ENCODE measurements at places on chromosomes 1 and 21. TPM values are rescaled to one million over a fixed set of nuclear protein-coding genes. Genes with fewer than 3 reads are reported as not detected.
A peak's percentile ranks its signal among the peaks of the same experiment; 100 is the strongest.

DNA sequence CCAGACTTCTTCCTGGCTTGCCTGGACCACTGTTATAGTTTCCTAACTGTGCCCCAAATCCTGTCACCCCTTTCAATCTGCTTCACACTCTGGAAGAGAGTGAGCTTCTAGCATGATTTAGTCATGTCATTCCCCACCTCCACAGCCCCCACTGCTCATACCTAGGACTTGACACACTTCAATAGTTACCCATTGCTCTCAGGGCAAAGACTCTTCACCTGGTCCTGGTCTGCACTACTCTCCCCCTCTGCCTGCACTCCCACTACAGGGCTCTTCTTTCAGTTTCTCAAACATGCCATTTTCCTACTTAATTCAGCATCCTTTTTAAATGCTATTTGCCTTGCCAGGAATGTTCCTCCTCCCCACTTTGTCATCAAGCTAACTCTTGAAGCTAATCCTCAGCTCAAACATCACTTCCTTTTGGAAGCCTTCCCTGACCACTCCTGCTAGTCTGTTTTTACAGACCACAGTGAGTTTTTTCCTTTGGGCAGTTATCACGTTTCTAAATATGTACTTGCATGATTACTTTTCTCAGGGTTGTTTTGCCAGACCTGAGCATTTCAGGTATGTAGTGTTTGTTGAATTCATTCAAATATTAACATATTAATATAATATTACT is 24.7 kb downstream of the CYP2J2 start:
- DNase-seq = no peak

The KLF17 gene
- total RNA-seq = not detected

The TNFSF18 gene
- total RNA-seq = not detected

The FBXO2 gene
- 5.4 TPM for total RNA-seq

- DNase-seq = peak; percentile 18
Measured at GRCh38 chr1:26017606-26018005, 4.0 kb upstream of the EXTL1 start.

DNA sequence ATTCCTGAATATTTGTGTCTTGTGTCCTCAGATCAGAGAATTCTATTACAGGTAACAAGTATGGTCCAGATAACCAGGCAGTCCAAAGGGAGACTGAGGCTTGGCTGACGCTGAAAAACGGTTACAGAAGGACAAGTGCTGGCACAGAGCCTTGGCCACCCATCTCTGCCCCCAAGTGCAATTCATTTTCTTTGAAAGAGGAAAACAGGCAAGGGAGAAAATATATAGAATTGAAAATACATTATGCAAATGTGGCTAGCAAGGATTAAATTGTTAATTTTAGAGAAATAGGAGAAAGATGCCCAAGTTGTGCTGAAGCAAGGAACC is 1.2 kb downstream of the SORT1 start:
- no peak for DNase-seq

DNA sequence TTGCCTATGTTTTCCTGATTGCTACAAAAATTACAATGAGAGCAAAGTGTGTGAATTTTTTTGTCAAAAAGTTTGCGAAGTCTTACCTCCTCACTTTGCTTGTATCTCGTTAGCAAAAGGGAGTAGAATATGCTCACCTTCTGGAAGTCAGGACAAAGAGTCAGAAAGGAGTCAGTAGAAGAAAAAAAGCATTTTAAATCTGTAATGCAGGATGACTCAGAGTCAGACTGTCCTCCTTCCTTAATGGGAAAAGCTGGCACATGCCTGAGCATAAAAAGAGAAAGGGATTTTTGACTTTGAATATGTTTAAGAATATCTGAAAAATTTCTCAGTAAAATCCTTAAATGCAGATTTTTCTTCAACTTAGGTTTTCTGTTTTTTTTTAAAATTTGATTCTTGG is 14.2 kb upstream of the VN1R5 start:
- no peak for DNase-seq

DNA sequence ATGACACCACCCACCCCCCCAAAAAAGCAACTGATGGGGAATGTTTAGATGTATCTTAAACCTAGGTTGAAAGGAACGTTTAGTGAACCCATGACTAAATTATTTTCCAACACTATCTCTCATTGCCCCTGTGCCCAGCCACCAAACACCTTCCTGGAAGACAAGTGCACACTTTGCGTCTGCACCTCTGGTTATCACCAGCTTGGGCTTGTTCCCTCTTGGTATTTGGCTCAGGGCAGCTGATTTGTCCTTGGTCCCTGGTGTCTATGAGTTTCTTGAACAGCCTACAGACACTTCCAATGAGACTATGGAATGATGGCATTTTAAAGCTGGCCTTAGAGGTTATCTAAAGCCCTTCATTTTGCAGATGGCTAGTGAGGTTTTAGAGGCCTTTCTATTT is 15.5 kb upstream of the RIMKLA start:
- DNase-seq = no peak
